NCI-H2227 treated with DMSO at 0.1 percent for 48 hours (cell line): ENCODE measurements at places on chromosomes 11 and 22.

- no peak for DNase-seq
Measured at GRCh38 chr22:49768951-49769690, 58.6 kb downstream of the BRD1 start.

DNA sequence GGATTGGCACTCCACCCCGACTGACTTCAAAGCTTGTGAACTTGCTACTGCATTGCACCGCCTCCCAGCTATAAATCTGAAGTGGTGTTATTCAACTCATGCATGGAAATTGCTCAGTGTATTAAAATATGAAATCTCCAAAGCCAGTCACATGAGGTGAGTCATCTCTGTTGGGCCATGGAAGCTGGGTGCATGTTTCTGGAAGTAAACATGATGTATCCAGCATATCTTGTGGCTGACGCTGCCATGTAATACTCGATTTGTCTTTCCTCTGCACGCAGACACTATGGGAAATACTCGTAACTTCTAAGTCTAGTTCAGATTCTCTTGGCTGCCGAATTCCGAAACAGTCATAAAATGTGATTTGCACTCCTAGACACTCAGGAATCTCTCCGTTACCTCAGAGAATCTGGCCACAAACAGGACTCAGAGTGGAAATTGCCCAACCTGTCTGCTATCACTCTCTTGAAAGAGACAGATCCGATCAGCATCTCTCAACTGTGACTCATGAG is 154.9 kb upstream of the MPPED2 start:
- DNase-seq, result no peak

GRCh38 chr22:17272511-17272991 is 53.3 kb upstream of the ADA2 start:
- DNase-seq, result no peak

- no peak for DNase-seq
Measured at GRCh38 chr11:66336234-66337102, at the start of gene RIN1. Gene RIN1, minus strand, starts transcription at chr11:66336434. Its CDS starts 32 bp downstream, at chr11:66336402.

DNA sequence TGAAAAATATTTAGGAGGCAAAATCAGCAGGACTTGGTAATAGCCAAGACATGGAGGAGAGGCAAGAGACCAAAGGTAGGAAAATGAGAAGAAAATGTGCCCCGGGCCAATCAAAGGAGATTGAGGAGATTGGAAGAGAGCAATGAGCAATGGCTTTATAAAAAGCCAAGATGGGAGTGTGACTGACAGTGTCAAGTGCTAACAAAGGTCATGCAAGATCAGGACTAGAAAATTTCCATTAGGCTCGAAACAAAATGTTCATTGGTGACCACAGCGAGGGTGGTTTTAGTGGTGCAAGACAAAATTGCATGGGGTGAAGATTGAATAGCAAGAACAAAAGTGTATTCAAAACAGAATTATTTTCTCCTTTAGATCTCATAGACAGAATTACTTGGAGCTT is 45.2 kb upstream of the TBCEL start:
- no peak for DNase-seq

GRCh38 chr22:27772081-27772983 is 29.2 kb downstream of the MN1 start:
- no peak for DNase-seq

DNA sequence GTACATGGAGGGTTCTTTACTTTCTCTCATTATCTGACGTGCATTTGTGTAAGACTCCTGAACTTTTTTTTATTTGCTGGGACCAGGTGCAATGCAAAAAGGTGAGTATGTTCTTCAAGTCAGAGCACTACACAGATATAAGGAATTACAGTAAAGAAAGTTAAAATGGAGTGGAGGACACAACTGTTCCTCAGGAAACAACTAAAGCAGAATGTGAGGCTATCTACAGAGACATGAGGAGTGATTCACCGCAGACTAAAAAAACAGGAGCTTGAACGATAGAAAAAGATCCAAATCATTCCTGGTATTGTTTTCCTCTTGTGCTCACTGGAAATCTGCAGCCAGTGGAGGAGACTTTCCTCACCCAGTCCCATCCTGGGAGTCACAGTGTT is 106.2 kb downstream of the ABTB2 start:
- DNase-seq, result no peak

GRCh38 chr11:13152264-13152663 is 125.3 kb upstream of the BMAL1 start:
- DNase-seq, result no peak

- no peak for DNase-seq
Measured at GRCh38 chr11:50178737-50179136, 146.1 kb downstream of the OR4C45 start.

- no peak for DNase-seq
Measured at GRCh38 chr22:47064016-47064415, 301.6 kb downstream of the TBC1D22A start.
